Cerebellar nuclear complex (tissue), 1 donor: ENCODE measurements at places on chromosomes 6 and 20.

- no peak for DNase-seq
These were observed 437.3 kb downstream of the HDGFL1 start for GRCh38 chr6:23006656-23007055.

GRCh38 chr6:14924126-14925024 lies 321.5 kb upstream of the JARID2 start:
- no peak for DNase-seq

GRCh38 chr6:22141241-22141745 lies 155.5 kb downstream of the PRL start:
- no peak for DNase-seq

DNA sequence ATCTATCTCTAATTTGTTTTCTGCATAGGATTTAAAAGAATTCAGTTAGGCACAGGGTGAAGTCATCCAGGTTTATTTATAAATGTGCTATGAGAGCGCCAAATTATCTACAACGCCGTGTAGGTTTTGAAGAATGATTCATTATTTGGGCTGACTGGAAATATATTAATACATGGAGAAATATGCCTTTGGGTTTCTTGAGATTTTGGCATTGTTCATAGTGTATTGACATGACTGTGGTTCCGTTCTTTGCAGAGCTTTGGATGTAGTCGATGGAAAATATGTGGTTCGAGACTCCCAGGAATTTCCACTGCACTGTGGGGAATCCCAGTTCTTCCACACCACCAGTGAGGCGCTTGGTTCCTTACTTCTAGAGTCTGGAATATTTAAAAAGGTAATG lies 90.9 kb downstream of the CRYBG1 start:
- DNase-seq: no peak

DNA sequence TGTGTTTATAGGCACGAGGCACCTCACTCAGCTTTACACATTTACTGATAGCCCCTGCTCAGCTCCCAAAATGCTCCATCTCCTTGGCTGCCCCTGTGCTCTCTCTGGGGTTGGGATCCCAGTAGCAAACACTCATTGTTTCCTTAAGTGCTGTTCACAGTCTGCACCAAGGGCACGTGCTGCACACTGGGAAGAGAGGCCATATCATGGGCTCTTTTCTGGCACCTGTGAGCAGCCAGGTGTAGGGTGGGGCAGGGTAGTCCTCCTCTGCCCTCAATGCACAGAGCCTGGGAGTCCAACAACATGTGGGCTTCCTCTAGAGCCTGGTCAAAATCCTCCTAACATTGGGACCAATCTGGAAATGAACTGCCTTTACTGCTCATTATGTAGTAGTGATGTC lies 67.9 kb downstream of the BANF2 start:
- DNase-seq: no peak

GRCh38 chr6:89433252-89434149 lies 549 bp downstream of the ANKRD6 start:
- DNase-seq: no peak

- DNase-seq: no peak
These were observed 181.0 kb downstream of the ALDH8A1 start for GRCh38 chr6:134768931-134769330.

DNA sequence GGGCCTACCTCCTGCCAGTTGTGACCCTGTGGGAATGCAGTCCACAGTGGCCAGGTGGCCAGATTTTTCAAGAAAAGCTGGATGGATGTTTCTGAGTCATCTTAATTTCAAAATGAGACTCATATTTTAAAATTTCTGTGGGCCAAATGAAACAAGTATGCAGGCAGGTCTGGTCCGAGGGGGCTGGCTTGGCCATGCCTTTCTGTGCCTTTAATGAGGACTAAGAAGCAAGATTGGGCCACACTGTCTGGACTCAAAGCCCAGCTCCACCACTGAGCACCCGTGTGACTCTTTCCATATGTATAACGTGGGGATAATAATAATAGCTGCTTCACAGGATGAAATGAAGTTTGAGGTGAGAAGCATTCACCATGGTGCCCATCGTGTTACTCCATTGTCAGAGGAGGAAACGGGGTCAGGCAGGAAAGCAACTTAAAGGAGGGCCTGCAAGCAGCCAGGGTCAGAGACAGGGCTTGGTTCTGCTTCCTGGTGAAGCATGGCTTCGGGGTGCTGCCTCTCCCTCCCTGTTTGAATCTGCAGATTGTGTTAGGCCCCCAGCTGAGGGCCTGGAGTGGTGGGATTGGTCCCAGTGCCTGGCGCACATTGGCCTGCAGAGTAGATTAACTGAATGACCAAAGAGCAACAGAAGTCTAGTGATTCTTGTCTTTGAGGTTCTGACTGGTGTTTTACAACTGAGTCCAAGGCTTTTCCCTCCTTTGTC lies 3.8 kb downstream of the SOX12 start:
- no peak for DNase-seq

DNA sequence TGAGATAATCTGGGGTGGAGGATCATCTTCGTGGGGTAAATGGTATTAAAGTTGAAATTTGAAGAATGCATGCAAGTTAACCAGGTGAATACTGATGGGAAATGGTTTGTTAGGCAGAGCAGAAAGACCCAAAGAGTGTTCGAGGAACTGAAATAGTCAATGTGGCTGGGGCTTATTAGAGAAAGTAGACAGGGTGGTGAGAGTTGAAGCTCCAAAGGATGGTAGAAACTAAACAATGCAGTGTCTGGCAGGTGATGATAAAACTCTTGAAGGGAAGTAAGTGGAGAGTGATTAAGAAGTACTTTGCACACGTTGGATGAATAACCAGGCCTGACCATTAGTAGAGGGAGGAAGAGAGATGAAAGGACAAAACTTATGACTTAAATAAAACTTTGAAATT lies 39.8 kb upstream of the CENPW start:
- no peak for DNase-seq

GRCh38 chr6:100099189-100100074 lies 105.4 kb upstream of the MCHR2 start:
- no peak for DNase-seq

DNA sequence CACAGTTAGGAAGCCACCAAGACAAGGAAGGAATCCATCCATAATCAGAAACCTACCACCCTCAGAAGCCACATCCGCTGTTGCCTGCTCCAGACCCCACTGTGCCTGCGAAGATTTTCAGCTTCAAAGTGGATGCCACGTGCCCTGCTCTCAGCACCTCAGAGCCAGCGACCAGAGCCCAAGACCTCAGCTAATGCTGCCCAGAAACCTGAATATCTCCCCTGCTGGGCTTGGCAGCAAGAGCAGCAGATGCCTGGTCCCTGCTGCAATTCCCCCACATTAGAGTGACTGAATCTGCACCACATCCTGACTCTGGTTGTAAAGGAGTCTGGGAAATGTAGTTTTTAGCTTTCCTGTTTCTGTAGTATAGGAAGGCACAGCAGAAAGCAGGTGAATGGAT lies 10.7 kb upstream of the ULBP3 start:
- no peak for DNase-seq

DNA sequence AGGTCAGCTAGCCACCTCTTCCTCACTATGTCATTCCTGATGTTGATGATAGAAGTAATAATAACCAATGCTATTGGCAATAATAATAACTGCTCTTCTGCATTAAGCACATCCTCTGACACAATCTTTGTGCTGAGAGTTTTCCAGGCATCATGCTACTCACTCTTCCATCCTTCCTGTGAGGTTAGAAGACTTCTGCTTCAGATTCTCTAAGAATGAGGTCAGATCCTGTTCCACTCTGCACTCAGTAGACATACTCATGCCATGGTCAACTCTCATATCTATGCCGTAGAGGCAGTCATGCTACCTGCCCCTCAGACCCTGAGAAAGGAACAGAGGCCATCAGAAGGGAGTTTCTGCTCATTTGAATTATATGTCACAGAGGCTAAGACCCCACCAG lies 98.1 kb upstream of the TOP1 start:
- no peak for DNase-seq
